ENCODE measurements at places on chromosomes 13 and 19.

- DNase-seq, result no peak
Observed at GRCh38 chr19:15464394-15465385, at the start of gene RASAL3. Gene RASAL3 (minus strand): TSS chr19:15464544. CDS start chr19:15464358, 186 bp downstream.

GRCh38 chr19:7783991-7784423 lies 21.0 kb downstream of the CLEC4M start:
- DNase-seq, result no peak

GRCh38 chr13:104385404-104385803 lies 1319.2 kb upstream of the SLC10A2 start:
- DNase-seq, result no peak

DNA sequence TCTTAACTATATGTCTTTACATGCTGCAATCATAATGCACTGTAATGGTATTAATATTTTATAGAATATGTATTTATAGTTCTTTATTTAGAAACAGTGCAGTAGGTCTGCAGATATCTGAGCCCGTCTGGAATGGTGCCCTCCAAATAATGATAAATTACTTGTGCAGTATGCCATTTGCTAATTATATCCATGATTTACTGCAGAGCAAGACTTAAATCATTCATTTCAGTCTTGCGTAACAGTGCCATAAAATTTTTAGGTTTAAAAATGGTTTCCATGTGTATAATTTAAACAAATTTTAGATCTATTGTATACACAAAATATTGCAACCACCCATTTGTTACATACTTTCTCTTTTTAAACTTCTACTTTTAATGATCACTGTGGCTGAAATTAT lies 175.1 kb downstream of the ZNF536 start:
- no peak for DNase-seq

DNA sequence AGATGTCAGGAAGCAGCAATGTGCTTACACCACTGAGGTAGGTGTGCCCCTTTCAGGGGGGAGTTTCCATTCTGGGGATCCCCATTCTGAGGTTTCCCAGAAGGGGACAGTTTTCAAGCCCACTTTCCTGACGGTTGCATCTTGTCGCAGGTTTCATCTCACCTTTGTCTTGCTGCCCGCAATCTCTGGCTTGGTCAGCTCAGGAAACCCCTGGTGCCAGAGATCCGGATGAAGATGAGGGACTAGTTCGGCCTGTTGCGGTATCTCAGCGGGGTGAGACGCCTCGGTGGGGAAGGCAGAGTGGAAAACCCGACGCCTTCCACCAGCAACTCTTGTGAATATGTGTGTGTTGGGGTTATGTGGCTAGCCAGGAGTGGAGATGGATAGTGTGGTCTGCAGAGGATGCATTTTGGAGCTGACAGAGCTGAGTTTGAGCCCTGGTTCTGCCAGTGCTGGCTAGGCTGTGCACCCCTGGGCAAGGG lies 13.1 kb downstream of the TNFSF9 start:
- DNase-seq, result no peak

GRCh38 chr13:52701728-52702465 lies 37.7 kb downstream of the CNMD start:
- no peak for DNase-seq

Measured in right forelimb (tissue), 1 donor.